Fibroblast of villous mesenchyme (primary cell): ENCODE measurements at places on chromosomes 5 and 9. TPM values are rescaled to one million over a fixed set of nuclear protein-coding genes. Genes with fewer than 3 reads are reported as not detected.

Gene TIMD4
- total RNA-seq: not detected in 2 replicates

Gene SOX30
- under 0.01 TPM in 1 of 2 replicates, not detected in the other for total RNA-seq

DNA sequence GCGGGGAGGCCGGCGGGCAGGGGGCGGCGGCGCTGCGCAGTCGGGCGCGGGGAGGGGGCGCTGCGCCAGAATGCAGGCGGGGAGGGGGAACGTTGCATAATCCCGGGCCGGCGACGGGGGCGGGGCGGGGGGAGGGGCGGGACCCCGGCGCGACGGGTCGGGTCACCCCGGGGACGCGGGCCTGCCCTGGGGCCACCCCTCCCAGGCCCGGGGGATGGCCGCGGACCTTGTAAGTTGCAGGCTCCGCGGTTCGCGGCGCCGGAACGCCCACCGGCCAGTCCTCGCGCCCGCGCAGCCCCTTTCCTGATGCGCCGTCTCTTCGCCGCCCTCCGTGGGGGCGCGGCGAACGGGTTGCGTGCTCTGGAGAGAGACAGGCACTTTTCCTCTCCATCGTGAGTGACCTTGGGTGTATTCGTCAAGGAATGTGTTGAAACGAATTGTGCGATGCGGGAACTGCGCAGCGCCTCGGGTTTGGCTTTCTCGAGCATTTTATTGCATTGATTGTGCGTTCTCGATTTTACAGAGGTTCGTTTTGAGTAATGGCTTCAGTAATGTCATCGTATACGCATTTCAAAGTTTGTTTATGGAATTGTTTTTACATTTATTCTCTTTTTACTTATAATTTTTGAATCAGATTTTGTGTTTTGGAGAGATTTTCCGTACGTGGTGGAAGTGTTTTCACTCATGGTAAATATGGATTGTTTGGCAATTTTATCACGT lies 802 bp downstream of the SPIN1 start:
- peak; percentile 78 for DNase-seq

DNA sequence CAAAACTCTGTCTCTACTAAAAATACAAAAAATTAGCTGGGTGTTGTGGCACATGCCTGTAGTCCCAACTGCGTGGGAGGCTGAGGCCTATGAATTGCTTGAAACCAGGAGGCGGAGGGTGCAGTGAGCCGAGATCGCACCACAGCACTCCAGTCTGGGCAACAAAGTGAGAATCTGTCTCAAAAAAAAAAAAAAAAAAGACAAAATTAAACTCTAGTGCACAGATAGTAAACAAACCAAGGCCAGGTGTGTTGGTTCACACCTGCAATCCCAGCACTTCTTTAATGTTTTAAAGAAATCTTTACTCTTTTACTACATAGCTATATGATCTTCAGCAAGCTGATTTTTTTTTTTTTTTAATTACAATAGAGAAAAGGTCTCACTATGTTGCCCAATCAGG lies 8.4 kb downstream of the ZCCHC10 start:
- DNase-seq: no peak

DNA sequence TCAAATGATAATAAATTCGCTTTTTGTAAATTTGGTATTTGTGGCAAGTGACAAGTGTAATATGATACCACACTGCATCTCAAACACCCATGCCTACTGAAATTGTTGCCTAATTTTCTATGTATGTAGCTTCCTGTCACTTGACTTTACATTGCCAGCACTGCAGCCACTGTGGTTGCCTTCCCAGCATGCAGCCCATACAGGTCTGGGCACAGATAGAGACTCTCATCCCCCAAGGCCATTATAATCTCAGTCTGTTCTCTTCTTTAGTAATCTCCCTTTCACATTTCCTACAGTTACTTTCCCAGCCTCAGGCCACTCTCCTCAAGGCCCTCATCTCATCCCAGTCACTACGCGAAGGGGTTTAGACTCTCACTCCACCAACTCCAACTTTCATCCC lies 1200.6 kb downstream of the PTPRD start:
- no peak for DNase-seq

GRCh38 chr5:58786711-58787303 lies 203.9 kb downstream of the RAB3C start:
- DNase-seq: no peak

DNA sequence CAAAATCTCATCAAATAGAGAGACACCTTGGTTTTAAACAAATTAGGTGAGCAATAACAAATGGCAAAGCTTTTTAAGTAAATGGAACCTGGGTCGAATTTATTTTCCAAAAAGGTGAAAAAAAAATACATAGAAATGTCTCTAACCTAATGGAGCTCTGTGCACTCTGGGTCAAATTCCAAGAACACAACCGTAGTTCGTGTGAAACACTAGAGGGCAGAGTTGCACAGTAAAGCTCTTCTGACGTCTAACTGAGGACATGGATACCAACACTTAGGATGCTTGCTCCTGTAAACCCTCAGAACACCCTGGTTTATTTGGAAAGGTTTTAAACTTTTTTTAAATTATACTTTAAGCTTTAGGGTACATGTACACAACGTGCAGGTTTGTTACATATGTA lies 18.9 kb downstream of the MARCHF11 start:
- DNase-seq: peak; percentile 56

DNA sequence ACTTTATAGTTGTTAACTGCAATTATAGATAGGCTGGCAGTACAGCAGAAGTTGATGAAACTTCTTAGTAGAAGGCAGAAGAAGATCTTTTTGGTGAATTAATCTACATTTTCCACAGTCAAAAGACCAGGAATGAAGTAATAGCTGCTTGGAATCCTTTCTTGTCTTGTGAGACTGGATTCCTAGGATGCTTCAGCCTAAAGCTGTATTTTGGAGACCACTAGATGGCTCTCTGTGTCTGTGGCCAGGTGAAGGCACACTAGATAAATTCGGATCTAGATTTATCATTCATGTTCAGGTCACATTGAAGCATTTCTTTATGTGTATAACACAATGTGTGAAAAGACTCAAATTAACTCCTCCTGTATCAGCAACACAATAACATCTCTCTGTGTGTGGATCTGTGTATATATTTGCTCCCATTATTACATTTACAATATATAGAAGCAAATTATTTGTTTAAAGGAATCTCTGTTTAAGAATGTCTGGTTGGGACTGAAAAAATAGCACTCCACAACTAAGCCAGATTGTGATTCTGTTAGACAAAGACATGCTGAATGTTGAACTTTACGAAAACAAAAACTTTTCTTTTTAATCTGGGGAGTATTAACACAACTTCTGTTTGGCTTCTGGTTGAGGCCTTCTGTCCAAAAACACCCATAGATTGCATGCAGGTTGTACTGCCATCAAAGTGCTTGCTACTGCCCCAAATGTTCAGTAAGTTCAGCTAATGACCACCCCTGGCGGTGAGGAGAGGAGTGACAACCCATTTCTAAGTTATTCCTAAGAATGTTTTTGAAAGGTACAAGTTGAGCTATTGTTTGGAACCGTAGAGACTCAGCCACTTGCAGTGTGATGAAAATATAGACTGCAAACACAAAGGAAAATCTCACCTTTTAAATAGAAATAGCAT lies 10.6 kb downstream of the GRIN3A start:
- peak; percentile 3 for DNase-seq

- peak; percentile 64 for DNase-seq
Measured at GRCh38 chr5:35202319-35203111, 27.8 kb downstream of the PRLR start.

- no peak for DNase-seq
Measured at GRCh38 chr5:89407054-89407453, 524.1 kb upstream of the MEF2C start.

DNA sequence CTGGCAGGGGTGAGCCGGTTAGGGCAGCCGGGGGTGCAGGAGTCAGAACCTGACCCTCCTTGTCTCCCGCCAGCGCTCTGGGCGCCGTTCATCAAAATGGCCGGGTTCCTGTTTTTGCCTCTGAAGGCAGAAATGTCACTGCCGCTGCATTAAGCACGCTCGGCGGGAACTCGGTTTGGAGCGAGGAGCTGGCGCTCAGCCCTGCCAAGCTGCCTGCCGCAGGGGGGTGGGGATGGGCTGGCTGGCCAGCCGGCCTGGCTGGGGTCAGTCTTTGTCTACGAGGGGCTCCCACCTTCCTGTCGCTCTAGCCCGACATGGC lies 63.7 kb downstream of the CXXC5 start:
- DNase-seq: no peak

DNA sequence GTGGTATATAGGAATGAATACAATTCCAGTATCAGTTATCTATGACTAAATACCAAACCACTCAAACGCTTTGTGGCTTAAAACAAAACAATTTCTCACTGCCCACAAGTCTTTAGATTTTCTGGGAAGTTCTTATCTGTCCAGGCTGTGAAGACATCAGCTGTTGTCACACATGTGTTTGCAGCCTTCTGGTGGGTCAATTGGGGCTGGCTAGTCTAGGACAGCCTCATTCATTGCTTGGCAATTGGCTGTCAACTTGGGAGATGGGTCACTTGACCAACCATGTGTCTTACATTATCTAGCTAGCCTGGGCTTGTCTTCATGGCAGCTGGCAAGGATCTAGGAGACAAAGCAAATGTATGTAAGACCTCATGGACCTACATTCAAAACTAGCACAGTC lies 53.8 kb upstream of the PAPPA start:
- peak; percentile 67 for DNase-seq

DNA sequence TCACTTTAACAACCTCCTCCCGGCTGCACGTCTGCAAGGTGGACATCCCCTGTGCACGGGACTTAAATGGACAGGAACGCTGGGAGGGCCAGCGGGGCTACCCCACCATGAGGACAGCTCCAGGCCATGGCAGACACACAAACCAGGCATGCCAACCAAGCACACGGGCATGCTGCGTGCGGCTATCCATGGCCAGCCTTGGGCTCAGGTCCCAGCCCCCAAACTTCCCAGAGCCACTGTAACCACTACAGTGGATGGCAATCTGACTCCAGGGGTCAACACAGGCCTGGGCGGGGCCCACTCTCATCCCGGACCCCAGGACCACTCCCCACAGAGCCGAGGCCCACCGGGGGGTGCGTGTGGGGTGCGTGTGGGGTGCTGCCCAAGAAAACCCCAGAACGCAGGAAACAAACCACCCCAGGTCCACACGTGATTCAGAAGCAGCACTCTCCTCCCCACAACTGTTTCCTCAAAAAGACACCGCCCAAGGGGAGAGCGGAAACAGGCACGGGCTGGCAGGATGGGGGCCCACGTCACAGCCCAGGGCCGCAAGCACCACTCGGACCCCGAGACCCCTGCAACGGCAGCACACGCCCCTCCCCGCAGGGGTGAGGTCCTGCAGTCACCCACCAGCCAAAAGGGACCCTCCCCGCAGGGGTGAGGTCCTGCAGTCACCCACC lies 7.4 kb downstream of the SLC12A7 start:
- no peak for DNase-seq

DNA sequence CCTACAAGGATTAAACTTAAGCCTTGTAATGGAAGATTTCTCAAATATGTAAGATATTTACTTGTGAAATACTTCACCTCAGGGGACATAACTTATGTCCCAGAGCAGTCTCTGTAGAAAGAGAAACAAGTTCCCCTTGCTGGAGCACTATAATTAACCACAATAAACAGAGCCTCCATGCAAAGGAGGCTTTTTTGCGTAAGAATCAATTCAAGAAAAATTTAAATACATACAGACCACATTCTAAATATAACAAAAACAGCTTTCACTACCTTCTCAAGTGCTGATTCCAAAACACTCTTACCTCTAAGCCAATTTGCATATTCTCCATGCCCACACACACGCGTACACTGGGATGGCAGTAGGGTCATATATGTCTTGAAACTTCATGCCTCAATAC lies 30.7 kb upstream of the CCNB1 start:
- DNase-seq: peak; percentile 57

DNA sequence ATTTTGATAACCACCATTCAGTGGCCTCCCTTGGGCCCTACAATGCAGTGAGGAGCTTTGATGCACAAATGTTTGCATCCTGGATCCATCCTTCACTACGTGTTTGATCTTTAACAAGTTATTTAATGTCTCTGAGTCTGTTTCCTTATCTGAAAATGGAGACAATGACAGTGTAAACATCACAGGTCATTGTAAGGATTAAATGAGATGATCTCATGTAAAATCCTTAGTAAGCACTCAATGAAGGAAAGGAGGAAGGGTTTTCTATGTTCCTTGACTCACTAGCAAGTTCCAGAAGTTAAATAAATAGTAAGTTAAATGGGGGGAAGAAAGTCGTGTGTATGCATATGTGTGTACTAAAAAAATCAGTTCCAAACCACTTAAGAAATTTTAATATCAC lies 9.8 kb upstream of the SLC36A3 start:
- no peak for DNase-seq

DNA sequence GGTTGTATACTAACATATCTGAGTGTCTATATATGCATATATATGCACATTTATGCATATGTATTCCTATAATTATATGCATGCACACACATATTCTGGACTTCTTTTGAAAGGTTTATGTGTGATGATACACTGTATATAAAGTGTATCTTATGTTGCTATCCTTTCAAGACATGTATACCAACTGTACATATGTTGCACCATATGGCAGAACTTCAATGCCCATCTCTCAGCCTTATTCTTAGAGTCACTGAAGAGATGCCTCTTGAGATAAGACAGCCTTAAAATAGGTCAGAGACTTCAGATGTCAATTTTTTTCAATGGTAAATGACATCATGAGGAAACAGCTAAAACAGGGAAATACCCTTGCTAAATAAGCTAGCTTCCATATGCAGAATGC lies 461.4 kb downstream of the SPATA31D1 start:
- DNase-seq: no peak

GRCh38 chr5:100430268-100431195 lies 104.6 kb upstream of the FAM174A start:
- peak; percentile 38 for DNase-seq
